Glutamatergic neuron (in vitro differentiated cells): ENCODE measurements at places on chromosomes 4 and X. TPM values are rescaled to one million over a fixed set of nuclear protein-coding genes. Genes with fewer than 3 reads are reported as not detected.

DNA sequence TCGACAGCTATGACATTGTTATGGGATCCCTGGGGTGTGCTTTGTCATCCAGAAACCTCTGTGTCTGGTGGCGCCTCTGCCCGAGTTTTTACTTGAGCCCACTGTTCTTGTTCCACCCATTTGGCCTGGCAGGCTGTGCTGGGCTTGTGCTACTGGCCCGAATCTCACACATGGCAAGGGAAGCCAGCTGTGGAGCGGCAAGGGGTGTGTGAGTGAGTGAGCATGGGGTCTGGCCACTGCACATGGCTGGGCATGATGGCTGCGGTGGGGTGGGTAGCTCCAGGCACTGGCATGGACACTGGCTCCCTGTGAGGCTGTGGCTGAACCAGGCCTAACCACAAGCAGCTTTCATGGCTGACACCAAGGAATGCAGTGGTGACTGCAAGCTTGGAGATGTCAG lies 89.2 kb downstream of the DACH2 start:
- no peak for DNase-seq

- DNase-seq: no peak
Observed at GRCh38 chr4:85452058-85452731, 22.8 kb upstream of the ARHGAP24 start.

DNA sequence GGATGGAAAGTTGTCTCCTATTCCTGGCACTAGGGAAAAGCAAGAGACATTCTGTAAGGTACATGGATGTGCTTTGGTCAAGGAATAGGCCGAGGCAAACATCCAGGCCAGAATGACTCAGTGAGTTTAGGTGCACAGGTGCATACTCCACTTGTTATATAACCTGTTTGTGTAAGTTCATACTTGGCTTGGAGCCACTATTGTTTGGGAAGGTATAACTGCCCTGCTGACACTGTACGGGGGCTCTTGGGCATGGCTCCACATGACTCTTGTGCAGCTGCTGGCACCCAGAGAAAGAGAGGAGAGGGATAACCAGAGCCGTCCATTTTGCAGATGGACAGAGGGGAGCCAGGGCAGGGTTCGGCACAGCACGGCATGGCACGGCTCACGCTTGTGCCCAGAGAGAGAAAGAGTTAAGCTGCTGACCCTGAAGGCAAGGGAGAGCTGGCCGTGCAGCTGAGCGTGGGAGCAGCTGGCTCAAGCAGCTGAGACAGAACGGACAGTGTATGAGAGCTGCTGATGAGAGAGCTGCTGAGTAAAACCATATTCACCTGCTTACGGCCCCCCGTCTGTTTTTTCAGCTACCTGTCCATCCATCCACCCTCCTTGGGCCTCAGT lies 98.0 kb downstream of the SLC2A9 start:
- DNase-seq: no peak

The MAGEA11 gene
- not detected for total RNA-seq

The MAGEB3 gene
- not detected for total RNA-seq
